ENCODE measurements at places on chromosomes 3 and 15.

DNA sequence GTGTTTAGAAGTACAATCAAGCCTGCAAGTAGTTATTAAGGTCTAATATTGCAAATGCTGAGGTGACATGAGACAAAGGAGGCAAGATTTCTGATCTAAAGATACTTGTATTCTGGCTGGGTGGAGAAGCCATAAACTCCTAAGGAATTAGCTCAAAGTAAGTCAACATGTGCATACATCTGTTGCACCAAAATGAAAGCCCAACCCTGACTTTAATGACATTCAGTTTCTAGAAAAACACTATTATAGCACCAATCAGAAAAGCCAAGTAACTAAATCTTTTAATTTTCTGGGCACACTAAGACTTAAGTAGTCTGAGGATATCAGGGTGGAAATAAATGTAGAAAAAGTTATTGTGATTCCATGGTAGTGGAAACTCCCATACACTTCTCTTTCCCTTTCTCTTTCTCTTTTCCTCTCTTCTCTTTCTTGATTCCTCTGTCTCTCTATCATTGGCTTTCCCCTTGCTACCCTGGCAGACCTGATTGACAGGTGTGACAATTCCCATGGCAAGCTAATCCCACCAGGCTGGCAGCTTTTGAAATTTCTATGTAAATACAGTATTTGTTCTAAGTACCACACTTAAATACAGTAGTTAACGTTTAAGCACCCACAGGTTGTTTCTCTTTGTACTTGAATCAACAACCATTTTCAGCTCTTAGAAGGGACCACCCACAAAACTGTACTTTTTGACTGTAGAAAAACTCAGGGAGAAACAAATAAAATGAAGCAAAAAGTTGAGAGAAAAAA lies 528.4 kb upstream of the SEMA6D start:
- ATAC-seq, result no peak

DNA sequence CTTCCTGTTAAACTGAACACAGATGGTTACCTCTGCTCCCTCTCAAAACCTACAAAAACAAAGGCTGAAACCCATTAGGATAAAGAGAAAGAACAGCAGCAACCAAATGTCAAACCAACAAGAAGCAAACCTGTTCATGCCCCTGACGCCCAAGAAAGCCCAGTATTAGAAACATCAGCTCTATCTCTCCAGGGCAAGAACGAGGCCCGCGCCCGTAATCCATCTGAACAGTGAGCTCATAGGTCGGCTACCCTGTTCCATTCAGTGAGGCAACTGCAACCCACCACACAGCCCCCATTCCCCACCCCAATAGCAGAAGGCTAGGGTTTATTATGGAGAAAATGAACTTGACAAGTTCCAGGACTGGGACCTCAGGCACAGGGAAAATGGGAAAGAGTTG lies 10.0 kb downstream of the LSG1 start:
- no peak for ATAC-seq

DNA sequence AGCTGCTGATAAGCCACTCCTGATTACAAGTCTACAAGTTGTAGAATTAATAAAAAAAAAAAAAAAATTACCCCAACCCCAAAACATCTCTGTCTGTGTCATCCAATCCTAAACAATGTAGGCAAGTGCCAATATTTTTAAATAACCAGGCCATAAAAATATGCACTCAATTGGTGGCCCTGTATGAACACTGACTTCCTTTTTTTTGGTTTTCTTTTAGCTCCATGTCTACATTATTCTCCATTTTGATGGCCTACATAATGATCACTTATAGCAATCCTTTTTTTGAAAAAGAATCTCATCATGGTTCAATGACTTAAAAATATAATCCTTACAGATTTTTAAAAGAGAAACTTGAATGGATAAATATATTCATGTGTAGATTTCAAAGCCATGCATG lies 72.1 kb downstream of the FOXP1 start:
- peak; percentile 15 for ATAC-seq

- ATAC-seq, result no peak
These were observed 64.3 kb downstream of the EPHB1 start for GRCh38 chr3:134859341-134859740.

DNA sequence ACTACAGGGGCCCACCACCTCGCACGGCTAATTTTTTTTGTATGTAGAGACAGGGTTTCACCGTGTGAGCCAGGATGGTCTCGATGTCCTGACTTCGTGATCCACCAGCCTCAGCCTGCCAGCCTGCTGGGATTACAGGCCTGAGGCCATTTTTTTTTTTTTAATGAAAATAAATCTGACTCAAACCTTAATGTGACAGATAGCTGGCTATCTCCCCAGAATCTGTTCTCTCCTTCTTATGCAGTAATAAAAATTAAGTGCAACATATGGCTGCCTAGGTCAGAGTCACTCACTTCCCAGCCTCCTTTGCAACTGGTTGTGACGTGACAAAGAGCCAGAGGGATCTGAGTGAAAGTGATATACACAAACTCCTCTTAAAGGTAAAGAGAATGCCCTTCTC lies 53.0 kb downstream of the ZNF148 start:
- ATAC-seq, result peak; percentile 98
